Cardiac ventricle fibroblast (primary cell): ENCODE measurements at places on chromosomes 6 and 20. TPM values are rescaled to one million over a fixed set of nuclear protein-coding genes. Genes with fewer than 3 reads are reported as not detected.

RARS2 gene
- 27.3 TPM in 2 replicates for total RNA-seq

LSM14B gene
- total RNA-seq, result 21.9 and 24.3 TPM in 2 replicates

SLC52A3 gene
- not detected in 2 replicates for total RNA-seq

MAS1 gene
- 0.05 and 0.25 TPM in 2 replicates for total RNA-seq

WASF1 gene
- total RNA-seq, result 12.8 and 20.6 TPM in 2 replicates

RFX6 gene
- not detected in 2 replicates for total RNA-seq
